ENCODE measurements at places on chromosomes 12 and 14.

- DNase-seq = no peak
Measured at GRCh38 chr12:131912518-131913274, 16.4 kb upstream of the PUS1 start.

- no peak for DNase-seq
Measured at GRCh38 chr12:27623645-27624044, 72.6 kb upstream of the REP15 start.

DNA sequence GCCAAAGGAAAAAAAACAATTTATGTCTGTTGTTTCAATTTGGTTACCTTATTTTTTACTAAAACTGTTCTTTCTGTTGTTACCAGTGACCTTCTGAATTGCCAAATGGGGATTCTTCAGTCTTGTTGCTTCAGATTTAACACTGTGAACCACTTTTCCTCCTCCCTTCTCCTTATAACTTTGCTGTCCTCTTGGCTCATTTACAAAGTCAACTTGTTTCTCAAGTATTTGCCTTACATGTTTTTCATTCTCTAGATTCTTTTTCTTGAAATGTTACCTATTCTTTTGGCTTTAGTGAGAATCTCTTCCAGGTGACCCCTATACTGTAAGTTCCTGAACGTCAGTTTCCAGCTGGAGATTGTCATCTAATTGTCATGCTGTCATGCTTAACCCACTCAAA, 19.4 kb downstream of the FUT8 start:
- no peak for DNase-seq

DNA sequence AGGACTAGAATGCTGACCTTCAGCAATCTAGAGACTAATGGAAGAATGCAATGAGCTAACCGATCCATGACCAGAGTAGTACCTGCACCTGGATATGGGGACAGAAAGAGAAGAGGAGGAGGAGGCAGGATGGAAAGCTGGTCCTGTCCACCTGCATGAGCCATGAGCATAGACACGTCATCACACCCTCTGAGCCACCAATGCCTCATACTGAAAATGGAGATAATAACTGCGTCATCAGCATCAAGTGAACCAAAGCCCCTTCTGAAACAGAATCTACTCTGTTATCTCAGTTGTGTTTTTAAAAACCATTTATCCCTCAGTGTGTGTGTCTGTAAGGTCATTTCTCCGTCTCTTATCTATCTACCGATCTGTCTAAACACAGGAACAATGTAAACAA, 327.0 kb downstream of the BCL11B start:
- DNase-seq = no peak

DNA sequence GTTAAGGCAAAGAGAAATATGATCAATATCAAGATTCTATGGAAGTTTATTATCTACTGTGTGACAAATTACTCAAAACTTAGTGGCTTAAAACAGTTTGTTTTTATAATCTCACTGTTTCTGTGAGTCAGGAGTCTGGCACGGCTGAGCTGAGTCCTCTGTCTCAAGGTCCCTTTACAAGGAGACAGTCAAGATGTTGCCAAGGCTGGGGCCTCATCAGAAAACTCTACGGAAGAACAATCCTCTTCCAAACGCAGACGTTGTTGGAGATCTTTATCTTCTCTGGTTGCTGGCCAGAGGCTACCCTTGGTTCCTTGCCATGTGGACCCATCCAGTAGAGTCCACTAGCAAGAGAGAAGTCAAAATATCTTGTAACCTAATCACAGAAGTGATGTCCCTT, 100.6 kb upstream of the CCND2 start:
- no peak for DNase-seq

DNA sequence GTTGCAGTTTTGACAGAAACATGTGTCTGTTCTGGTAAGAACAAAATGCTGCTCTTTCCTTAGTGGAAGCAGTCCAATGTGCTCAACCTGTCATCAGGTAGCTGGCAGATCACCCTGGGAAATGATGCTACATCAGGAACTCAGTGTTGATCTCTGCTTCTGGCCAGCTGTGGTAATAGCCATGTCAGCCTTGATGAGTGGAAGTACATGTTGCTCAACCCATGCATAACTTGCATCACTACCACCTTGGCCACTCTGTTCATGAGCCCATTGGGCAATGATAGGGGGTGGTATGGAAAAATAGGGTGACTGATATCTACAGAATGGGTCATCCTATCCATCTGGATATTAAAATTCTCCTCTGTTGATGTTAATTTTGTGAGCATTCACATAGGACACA, 411.0 kb downstream of the C12orf50 start:
- DNase-seq = no peak

- no peak for DNase-seq
Measured at GRCh38 chr12:109378569-109378968, 30.9 kb downstream of the MYO1H start.

GRCh38 chr14:78758333-78758732, 588.2 kb downstream of the NRXN3 start:
- no peak for DNase-seq

GRCh38 chr12:58361056-58361455, 419.7 kb downstream of the ATP23 start:
- no peak for DNase-seq

GRCh38 chr12:14018080-14018479, 36.7 kb upstream of the GRIN2B start:
- DNase-seq = no peak

DNA sequence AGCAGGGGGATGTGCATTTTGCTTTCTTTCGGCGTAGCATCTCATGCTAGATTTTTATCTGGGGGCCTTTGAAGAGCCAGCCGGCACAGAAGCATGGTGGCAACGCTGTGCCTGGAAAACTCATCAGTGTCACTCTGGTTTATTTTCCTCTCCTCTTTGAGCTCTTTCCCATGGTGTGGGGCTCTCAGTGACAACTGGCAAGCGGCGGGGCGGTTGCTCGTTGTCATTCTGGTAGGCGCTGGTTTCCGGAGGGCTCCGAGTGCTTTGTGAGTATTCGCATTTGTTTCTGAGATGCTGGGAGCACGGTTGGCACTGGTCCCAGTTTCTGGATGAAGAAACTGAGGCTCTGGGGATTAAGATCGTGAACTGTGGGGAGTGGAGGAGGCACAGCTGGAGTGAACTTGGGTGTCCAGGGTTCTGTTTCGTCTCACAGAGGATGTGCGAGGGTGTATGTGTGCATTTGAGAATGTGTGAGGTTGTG, 23.3 kb downstream of the TPCN1 start:
- DNase-seq = no peak

DNA sequence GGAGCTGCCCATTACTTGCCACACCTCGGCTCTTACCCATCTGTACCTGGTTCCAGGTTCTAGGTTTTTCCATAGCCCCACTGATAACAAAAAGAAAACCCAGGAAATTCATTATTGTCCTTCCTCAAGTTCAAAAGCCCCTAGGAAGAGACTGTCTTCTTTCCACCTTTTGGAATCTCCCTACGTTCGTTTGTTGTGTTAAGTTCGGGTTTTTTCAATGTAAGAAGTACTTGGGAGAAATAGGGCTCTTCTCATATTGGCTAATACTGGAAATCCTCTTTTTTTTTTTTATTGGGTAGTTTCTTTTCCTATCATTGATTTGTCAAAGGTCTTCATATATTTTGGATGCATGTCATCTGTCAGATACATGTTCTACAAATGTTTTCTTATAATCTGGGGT, 17.3 kb downstream of the SLC15A5 start:
- DNase-seq = no peak

- no peak for DNase-seq
Measured at GRCh38 chr12:32108787-32109186, 2.1 kb downstream of the BICD1 start.

GRCh38 chr14:32192712-32193373, 9.0 kb upstream of the RNU6-7 start:
- DNase-seq = no peak

DNA sequence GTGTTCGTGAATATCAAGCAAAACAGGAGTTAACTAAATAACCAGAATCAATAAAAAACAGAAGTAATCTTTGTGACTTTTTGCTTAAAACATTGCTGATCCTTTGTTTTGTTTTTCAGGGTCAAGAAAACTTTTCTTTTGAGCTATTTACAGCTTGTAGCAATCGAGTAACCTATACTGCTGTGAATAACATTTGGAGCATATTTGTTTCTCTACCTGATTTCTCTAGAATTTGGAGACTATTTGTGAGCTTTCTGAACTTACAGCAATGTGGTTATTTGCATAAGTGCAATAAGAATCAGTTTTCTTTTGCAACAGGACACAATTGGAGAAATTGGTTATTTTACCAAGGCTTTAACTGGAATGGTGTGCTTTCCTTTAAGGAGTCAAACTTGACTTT, 7.3 kb upstream of the ETNK1 start:
- no peak for DNase-seq

GRCh38 chr14:73753887-73754795, 40.0 kb upstream of the PNMA1 start:
- DNase-seq = no peak

GRCh38 chr14:54532111-54533012, 22.7 kb downstream of the CGRRF1 start:
- DNase-seq = no peak

- no peak for DNase-seq
Measured at GRCh38 chr12:4402996-4403395, 23.5 kb upstream of the FGF23 start.

GRCh38 chr14:101167428-101167827, 263.9 kb upstream of the RTL1 start:
- no peak for DNase-seq
